ENCODE measurements at places on chromosomes 12 and 14.

GRCh38 chr12:24201258-24201970, 251.9 kb upstream of the SOX5 start:
- no peak for DNase-seq

DNA sequence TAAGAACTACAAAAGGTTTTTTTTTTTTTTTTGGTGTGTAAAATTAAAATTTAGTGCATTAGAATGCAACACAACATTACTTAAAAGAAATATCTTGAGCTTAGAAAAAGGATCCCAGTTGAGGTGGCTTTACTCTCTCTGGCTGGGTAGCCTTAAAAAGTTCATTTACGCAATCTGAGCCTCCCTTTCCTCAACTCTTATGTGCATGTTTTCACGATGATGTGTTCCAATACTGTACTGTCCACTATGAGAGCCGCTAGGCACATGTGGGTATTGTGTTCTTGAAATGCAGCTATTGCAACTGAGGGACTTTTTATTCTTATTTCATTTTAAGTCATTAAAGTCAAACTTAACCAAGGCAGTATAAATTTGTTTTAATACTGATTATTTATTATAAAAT, 460.9 kb upstream of the SYT1 start:
- no peak for DNase-seq

DNA sequence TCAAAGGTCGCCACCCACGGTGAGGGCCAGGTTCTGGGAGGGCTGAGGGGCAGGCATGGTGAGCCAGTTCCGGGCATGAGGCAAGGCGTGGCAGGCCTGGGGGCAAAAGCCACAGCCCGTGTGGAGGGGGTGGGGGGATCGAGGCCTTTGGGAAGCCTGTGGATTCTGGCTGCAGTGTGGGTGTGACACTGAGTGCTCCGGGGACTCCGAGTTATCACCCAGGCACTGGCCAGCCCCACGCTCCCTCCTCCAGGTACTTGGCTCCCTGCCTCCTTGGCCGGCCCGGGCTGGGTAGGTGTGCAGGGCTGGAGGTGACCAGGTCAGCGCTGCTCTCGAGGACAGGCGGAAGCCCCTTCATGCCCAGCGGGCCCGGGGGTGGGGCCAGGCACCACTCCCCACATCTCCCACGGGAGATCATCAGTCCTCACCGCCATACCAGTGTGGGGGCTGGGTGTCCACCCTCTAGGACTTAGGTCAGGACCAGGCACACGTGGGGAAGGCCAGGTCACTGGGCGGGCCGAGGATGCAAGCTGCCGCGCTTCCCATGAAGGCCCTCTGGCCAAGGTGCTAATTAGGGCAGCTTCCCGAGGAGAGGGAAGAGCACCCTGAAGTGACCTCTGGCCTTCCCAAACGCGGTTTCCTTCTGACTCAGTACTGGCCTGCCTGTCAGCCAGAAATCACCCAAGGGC, 34.1 kb upstream of the TDRD9 start:
- no peak for DNase-seq

DNA sequence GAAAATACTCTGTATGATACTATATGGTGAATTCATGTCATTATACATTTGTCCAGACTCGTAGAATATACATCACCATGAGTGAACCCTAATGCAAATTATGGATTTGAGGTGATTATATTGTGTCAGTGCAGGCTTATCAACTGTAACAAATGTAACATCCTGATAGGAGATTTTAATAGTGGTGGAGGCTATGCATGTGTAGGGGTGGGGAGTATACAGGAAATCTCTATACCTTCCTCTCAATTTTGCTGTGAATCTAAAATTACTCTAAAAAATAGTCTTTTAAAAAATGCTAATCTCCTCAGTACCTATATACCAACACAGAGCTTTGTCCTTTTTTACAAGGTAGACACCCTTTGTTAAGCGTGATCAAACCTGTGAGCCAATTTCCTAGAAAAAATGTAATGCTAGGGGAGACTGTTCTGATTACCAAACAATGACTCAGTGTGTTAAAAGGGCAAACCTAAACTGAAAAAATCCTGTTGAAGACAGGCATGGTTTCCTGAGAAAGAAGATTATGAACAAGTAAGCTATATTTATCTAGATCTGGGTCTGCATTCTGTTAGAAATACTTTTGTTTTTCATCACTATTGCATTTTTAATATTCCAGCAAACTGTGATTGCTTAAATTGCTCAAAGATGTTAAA, 170.9 kb downstream of the DUSP6 start:
- no peak for DNase-seq

DNA sequence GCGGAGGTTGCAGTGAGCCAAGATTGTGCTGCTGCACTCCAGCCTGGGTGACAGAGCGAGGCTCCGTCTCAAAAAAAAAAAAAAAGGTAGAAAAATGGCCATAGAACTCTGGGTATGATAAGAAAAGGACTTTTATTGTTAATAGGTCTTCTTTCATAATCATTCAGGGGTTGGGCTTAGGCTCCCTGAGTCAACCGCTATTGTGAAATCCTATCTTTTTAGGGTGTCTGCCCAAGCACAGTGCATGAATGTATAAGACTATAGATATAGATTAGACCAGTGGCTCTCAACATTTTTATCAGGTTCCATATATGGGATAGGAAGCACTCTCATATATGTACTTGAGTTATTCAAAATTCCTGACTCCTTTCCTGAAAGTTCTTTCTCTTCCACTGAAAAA, 48.7 kb upstream of the USP15 start:
- DNase-seq: no peak

DNA sequence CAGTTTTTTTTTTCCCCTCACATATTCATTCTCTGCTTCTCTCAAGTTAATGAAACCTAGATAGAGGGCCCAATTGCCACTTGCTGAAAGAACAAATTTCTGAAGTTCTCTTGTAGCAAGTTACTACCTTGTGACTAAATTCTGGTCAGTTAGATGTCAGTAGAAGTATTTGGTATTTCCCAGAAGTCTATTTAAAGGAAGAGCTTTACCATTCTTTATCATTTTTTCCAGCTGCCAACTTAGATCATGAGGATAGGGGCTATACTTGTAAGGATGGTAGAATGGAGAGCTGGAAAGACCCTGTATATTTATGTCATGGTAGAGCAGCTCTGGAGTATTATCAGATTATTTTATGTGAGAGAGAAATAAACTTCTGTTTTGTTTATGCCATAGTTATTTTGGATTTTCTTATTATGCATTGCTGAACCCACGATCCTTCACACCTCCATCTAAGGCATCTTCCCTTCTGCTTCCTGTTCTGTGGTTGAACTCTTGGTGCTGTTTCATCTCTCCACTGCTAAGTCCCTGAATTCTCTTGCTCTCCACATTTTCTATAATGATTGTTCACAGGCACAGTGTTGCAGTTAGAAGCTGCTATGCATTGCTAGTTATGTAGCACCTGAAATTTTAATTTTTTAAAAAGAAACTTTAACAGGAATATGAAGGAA, 25.9 kb downstream of the FUT8 start:
- DNase-seq: no peak

GRCh38 chr12:93552427-93552826, 20.0 kb upstream of the SOCS2 start:
- DNase-seq: no peak

GRCh38 chr12:126030573-126030972, 965.3 kb downstream of the AACS start:
- no peak for DNase-seq

DNA sequence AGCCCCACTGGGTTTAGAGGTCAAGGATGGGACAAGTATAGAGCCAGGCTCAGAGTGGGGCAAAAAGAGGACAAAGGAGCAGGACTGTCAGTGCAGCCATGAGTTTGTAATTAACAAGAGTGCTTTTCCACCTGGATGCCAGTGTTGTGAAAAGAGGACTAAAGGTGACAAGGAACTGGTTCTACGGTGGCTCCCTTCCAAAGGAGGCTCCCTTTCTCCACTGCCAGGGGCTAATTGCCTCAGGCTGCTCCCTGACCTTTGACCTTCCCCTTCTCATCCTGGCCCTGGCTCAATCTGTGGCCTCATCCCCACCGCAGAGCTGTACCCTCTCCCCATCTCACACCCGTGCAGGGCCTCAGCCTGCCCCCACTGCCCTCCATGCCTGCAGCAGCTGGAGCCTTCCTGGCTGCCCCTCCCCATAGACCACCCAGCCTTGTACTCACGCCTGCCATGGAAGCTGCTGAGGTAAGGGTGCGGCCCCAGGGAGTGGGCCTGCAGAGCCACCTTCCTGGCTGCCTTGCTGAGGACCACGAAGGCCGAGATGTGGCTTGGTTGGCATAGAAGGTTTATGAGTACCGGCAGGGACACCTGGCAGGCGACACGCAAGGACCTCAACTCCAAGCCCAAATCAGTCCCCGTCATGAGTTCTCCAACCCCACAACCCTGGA, 24.8 kb upstream of the FKBP4 start:
- DNase-seq: no peak

DNA sequence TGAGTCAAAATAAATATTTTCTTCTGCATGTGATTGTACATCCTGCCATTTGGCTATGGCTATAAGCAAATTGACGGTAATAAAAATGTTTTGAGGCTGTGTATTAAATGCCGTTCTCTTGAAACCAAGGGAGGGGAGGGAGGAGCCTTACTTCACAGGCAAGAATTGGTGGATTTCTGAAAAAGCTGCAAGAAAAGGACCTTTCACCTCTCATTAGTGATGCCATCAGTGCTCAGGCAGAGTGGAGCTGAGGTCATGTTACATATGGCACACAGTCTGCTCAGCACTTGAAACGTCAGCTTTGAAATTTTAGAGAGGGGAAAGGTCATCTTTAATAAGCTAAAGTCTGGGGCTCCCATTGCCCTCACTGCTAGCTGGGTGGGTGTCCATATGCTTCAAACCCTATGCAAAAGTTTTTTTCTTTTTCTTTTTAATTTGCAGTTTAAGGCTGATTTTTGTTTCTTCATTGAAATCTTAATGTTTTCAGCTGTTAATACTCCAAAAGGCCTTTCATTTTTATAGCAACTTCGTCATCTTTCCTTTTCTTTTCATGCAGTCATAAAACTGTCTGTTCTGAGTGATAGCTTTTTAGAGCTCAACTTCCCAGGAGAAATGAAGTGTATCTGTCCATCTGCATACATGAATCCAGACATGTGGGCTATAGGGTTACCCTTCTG, 9.8 kb upstream of the SIX1 start:
- DNase-seq: no peak

- no peak for DNase-seq
Measured at GRCh38 chr14:58364316-58364715, 31.4 kb upstream of the TOMM20L start.

DNA sequence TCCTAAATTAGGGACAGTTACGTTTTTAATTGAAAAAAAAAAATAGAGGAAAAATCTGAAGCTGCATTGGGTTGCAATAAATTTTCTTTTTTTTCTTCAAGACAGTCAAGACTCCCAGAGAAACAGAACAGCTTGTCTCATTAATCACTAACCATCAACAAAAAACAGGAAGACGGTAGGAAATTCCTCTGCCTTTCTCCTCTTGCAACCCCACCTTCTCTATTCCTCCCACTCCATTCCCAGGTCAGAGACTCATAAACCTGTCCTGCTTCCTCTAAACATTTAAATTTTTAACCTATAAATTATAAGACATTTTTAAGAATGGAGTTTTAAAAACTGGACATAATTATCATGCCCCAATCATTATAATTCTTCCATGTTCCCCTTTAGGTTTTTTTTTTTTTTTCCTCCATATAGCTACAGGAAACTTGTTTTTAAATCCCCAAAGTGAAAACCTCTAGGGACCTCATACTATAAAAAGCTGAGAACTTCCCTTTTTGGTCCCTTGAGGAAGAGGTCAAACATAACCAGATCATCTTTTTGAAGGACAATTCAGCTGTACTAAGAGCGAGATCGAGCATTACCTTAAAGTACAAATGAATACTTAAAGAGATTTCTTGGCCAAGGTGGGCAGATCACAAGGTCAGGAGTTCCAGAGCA, 36.0 kb downstream of the CPM start:
- no peak for DNase-seq

DNA sequence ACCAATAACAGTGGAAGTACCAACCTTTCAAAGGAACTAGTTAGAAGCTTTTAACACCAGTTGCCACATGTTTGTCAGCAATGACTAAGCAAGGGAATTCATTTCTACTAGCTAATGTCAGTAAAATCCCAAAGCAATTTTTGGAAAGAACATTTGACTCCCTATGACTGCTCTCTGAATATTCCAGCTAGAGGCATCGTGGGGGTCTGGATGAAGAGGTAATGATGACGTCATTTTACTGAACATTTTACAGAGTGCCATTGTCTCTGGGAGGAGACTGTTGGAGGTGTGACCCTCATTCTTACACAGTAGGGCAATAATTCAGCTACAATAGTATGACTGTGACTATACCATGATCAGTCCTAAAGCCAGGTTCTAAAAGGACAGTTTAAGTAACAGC, 204.8 kb downstream of the ITPR2 start:
- DNase-seq: no peak

GRCh38 chr12:4908684-4909409, 858 bp upstream of the KCNA1 start:
- DNase-seq: no peak

DNA sequence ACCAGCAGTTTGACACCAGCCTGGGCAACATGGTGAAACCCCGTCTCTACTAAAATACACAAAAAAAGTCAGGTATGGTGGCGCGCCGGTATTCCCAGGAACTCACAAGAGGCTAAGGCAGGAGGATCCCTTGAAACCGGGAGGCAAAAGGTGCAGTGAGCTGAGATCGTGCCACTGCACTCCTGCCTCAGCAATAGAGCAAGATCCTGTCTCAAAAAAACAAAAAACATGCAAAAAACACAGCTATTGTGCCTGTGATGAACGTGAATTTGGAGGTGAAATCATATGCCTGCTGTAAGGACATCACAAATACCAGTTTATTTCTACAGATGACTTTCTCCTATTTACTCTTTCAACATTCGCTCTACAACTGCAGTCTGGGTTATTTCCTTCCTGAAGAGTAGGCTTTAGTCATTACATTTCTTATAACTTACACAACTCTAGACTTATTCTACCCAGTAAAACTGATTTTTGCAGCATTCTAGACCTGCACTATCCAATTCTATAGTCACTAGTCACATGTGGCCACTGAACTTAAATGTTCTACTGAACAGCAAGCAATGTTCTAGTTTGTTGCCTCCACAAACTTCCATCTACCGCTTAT, 48.3 kb downstream of the HNRNPC start:
- no peak for DNase-seq

DNA sequence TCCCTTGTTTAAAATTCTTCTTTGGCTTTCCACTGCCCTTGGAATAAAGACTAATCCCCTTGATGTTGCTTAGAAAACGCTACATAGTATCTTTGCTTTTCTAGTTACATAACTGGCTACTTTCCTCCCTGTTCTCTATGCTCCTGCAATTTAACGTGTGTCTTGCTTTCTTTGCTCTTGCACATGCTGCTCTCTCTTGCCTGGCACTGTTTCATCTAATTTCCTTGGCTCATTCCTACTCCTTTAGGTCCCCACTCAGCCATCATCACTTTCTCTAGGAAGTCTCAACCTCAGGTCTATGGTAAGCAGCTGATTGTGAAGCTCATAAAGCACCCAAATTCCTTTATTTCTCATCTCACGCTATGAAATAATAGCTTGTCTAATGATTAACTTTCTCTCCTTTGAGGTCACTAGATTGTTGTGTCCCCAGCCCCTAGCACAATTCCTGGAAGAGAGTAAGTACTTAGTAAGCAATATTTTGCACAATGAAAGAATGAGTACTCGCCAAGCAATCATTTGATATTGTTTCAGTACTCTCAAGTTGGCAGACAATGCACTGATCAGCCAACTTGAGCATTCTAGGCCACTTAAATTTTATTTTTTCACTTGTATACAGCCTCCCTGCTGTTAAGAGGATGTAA, 3.3 kb downstream of the ALDH6A1 start:
- no peak for DNase-seq
